Stimulated activated naive B cell treated with anti-CD40 and anti-IgM and Interleukin-4, amounts not matched to agents 10 μg/mL and 1 μg/mL and 100 μg/mL, for 72 hours (primary cell): ENCODE measurements at places on chromosomes 4 and X.

DNA sequence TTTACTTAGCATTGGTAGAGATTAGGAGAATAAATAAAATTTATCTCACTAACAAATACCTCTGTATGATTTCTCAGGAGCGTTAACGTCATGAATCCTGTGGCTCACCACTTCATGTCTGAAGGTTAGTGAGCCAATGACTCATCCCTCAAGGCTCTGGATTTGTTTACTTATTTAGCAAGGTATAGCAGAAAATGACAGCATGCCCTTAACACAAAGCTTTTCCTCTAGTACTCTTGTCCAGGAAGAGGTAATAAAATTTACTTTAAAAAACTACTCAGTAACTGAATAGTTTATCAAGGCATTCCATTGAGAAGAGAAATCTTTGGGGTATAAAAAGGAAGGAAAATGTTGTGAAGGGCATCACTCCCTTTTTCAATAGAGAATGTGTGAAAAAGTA is 823.8 kb downstream of the CCSER1 start:
- DNase-seq: no peak

GRCh38 chr4:131974730-131975129 is 1174.4 kb upstream of the PCDH10 start:
- DNase-seq: no peak

- no peak for DNase-seq
Measured at GRCh38 chr4:181757910-181758660, 485.1 kb upstream of the TENM3 start.

DNA sequence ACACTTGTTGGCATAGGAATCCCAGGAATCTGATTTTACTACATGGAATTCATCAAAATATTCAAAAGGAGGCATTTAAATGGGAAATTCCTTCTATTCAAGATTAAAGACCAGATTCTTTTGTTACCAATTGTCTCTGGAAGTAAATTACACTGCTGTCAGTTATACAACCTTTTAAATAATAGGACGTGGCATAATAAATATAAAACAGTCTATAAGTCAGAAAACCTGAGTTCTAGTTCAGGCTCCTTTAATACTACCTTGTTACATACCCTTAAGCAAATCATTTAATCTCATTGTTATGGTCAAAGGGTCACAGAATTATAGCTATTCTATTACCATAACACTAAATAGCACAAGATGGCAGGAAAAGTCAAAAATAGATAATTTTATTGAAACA is 18.8 kb downstream of the COL4A6 start:
- DNase-seq: no peak

GRCh38 chrX:120308959-120309872 is 2.0 kb downstream of the TMEM255A start:
- DNase-seq: peak; percentile 57

DNA sequence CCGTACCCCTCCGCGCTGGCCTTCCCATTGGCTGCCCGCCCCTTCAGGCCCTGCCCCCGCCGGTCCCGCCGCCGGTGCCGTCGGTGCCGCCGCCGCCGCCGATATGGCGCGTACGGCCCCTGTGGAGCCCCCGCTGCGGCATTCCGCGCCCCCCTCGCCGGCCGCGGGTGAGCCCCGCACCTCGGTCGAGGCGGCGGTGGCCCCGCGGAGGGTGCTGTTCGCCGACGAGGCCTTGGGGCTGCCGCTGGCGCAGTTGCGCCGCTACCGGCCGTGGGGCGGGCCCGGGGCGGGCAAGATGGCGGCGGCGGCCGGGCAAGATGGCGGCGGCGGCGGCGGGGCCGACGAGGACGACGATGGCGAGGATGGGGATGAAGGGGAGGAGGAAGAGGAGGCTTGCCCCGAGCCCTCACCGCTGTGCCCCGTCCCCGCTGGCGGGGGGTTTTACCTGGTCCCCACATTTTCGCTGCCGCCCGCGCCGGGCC is at the start of gene PPP1R3F:
Gene PPP1R3F (plus strand): TSS at position 27 of the 482 bp plus-strand sequence. CDS start 77 bp downstream, at position 104.
- no peak for DNase-seq

DNA sequence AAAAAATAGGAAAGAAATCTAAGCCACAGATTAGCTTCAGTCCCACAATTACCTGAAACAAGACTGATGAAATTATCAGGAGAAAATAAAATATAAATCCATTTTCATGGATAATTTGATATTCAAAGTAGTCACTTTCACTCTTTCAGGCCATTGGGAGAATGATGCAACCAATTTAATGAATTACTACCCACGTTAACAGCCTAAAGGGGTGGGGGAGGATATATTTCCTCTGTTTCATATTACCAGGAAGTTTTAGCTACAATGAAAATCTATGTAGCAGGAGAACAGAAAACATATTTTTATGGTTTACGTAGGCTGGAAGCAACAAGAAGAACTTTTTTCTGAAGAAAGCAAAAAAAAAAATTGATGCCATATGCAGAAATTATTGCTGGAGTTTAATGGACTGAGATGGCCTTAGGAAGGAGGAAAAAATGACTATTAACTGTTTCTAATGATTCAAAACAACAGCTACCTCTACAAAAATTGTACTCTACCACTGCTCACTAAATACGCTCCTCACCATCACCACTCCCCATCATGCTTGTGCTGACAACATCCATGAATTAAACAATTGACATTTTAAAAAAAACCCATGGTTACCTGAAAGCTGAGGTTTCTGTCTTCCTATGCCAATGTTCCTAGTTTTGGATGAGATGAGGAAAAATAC is 100.9 kb downstream of the CXXC4 start:
- DNase-seq: no peak

- DNase-seq: no peak
Measured at GRCh38 chrX:136126371-136126770, 21.0 kb upstream of the FHL1 start.

- DNase-seq: no peak
Measured at GRCh38 chrX:110409925-110410324, 51.3 kb downstream of the RTL9 start.

GRCh38 chr4:89720981-89721380 is 116.0 kb downstream of the SNCA start:
- no peak for DNase-seq

DNA sequence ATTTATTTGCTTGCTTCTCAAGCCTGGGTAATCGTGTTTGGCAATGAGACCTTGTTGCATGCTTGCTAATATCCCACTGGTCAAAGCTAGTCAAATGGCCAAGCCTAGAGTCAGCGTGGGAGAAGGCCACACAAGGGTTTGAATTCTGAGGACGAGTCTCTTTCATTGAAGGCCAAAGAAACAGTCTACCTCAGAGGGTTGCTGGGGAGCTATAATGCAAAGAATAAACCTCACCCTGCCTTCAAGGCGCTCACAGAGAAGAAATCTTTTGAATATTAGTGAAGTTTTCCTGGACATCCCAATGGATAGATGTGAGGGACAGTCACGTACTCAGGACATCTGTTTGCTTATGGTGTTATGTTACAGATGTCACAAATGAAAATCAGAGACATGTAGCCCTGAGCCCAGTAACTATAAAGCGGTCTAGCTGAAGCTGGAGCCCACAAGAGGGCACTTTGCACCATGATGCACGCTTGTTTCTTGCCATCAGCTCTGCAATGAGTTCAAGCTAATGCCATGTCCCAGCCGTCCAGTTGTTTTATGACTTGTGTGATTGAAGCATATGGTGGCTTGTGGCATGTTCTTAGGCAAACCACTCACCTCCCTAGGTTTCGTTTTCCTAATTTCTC is 1.1 kb upstream of the TLR3 start:
- no peak for DNase-seq

- no peak for DNase-seq
Measured at GRCh38 chr4:56971383-56971782, 6.0 kb downstream of the NOA1 start.

DNA sequence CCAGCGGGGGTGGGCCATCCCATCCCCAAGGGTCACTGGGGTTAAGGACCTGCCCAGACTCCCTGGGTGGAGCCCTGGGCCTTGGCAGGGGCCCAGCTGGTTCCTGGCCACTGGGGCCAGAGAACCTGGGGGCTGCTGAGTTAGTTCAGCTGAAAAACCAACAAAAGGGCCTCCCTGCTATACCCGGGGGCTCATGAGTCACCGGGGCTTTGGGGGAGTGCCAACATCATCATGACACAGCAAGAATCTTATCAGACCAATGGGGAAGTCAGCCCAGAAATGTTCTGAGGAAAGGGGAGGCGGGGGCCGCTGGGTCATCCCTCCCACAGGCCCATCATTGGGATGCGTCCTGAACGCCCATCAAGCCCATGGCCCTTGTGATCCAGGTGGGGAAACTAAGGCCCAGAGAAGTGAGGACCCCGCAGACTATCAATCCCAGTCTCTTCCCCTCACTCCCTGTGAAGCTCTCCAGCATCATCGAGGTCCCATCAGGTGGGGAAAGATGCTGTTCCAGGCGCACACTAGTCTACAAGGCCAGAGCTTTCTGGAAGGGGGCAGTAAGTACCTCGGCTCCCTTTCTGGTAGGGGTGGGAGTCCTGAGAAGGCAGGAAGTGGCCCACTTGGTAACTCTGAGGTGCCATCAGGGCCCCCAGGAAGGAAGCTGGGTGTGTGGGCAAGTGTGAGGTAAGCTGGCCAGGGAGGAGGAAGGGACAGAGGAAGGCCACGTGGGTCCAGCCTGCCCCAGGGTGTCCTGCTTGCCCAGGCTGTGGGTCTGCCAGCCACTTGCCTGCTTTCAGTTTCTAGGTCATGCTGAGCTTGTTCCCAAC is 4.5 kb downstream of the G6PD start:
- DNase-seq: no peak

DNA sequence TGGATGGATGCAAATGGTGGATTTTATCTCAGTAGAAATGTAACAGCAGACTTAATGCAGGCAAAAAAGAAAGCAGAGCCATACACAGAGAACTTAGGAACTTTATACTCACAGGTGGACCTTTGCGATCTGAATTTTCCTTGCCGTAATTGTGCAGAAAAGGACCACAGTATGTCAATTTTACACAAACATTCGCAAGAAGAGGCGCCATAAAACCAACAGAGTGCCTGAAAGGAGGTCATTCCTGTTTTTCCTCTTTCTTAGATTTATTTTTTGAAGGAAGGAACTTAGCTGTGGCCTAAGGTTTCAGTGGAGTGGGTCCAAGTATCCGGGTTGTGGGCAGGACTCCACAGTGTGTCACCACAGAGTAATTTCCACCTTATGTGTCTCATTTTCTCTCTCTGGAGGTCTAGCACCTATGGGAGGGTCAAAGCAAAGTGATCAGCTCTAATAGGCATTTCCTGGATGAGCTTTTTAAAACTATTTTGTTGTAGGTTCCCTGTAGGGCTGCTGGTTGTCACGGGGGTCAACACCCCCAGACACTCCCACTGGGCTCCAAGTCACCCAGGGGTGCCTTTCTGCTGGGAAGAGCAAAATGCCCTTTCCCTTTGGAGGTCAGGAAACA is 24.7 kb upstream of the PBDC1 start:
- no peak for DNase-seq

DNA sequence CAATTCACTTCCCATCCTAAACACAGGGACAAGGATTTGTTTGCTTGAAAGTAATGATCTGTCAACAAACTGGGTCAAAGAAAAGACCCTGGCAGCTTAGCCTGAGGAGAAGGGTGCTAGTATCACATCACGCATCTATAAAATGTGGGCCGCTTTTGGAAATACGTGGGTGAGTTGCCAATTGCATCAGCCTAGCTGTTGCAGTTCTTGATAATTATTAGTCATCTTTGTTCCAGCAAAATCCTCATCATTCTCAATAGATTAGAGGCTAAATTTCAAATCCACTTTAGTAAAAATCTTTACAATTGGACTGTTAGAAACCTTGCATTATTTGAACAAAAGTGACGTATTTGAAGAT is 33.6 kb upstream of the TAPT1 start:
- DNase-seq: no peak

GRCh38 chr4:5884796-5885195 is 8.1 kb downstream of the CRMP1 start:
- no peak for DNase-seq

DNA sequence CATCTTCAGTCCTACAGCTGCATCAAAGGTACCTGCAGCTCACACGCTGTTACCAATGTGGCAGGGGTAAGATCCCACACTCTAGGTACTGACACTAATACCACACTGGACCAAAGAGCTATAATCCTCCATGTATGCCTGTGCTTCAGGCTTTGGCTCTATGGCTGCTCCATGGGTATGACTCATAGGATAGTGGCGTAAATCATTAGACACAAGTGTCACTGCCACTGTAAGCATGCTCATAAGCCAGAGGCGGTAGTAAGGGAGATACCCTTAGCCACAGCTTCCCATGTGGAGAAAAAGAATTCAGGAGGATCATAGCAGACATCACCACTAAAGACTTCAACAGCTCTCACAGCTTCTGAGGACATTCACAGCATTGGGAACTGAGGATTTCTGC is 287.5 kb downstream of the ACTRT1 start:
- DNase-seq: no peak

DNA sequence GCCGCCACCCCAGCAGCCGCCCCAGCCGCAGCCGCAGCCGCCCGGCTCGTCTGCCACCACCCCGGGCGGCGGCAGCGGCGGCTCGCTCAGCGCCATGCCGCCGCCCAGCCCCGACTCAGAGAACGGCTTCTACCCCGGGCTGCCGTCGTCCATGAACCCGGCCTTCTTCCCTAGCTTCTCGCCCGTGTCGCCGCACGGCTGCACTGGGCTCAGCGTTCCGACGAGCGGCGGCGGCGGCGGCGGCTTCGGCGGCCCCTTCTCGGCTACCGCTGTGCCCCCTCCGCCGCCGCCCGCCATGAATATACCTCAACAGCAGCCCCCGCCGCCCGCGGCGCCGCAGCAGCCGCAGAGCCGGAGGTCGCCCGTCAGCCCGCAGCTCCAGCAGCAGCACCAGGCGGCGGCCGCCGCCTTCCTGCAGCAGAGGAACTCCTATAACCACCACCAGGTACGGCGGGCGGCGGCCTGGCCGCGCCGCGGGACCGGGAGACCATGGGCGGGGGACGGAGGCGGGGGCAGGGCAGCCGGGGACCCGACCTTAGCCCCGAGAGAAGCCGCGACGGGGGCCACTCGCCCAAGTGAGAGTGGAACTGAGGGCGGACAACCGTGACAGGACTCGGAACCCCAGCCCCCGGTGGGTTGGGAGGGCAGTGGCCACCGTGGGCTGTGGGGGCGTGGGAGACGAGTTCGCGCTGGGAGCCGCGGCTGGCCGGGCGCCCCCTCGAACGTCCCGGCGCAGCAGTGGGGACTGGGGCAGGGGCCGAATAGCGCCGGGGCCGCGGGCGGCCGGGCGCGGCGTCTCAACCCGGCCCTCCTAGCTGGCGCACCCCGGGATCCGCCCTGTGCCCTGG is 1.8 kb downstream of the CPEB2 start:
- peak; percentile 38 for DNase-seq

DNA sequence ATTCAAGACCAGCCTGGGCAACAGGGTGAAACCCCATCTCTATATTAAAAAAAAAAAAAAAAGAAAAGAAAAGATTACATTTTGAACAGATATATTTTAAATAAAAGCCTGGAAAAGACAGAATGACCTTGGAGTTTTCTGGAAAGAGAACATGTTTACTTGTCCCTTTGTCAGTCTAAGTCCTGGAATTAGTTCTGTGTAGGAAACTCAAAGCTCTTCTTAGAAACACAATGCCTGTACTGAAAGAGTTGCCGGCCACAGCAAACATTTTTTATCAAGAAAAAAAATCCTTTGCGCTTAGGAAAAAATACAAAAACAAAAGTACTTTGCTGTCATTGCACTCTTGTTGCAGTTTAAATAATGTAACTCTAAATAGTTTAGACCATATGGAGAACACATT is 59.6 kb downstream of the SMIM31 start:
- DNase-seq: no peak

GRCh38 chr4:121338518-121338917 is 42.3 kb downstream of the QRFPR start:
- no peak for DNase-seq
